ENCODE measurements at places on chromosomes 6 and 20.

GRCh38 chr6:30724906-30725667, 4.9 kb downstream of the TUBB start:
- no peak for DNase-seq

DNA sequence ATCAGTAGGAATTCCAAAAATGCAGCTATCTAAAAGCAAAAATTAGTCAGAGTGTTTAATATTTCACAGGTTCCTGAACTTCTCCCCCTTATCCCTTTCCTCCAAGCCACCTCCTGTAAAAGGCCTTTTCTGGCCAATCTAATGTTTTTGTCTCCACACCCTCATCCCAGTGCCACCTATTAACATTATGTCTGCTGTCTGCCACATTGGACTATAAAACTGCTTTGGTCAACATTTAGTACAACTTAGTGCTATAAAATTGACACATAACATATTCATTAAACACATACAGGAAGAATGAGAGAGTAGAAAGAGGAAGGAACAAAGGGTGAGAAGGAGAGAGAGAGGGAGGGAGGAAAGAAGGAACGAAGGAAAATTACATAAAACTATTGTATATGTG, 47.7 kb downstream of the MMUT start:
- no peak for DNase-seq

DNA sequence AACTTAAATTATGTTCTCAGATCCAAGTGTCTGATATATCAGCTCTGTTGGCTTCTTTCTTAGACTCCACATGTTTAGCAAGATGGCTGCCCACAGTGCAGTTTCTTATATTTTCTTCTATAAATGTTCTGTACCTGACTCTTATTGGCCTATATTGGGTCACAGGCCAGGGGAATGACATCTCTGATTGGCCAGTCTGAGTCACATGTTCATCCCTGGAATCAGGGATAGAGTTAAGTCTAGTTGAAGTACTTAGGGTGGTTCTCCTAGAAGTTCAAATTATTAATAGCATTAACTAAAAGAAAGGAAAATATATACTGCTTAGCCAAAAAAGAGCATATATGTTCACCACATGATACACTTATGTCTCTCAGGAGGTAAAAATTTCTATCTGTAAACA, 105.3 kb upstream of the SLC22A16 start:
- DNase-seq, result no peak

- no peak for DNase-seq
These were observed 263.0 kb downstream of the FOXC1 start for GRCh38 chr6:1872649-1873131.

- no peak for DNase-seq
These were observed 60.9 kb downstream of the EPHA7 start for GRCh38 chr6:93358435-93358834.

GRCh38 chr20:11020712-11021111, 346.9 kb upstream of the JAG1 start:
- DNase-seq, result no peak

DNA sequence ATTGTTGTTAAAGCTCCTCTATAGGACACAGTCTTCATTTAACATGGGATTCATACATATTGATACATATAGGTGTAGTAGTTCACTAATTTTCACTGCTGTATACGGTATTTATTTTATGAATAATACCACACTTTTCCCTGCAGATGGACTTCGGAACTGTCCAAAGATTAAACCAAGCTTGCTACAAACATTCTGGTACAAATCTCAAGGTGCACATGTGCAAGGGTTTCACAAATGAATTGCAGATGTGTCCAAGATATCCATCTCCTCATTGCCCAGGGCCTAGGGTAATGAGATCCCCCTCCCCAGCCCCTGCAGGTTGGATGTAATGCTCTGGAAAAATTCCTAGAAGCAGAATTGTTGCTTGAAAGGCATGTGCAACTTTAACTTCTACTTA, 31.4 kb downstream of the DTNBP1 start:
- DNase-seq, result no peak

- DNase-seq, result no peak
These were observed 41.9 kb upstream of the CTNNBL1 start for GRCh38 chr20:37651932-37652331.

GRCh38 chr6:125346926-125347563, 45.3 kb upstream of the HDDC2 start:
- no peak for DNase-seq

DNA sequence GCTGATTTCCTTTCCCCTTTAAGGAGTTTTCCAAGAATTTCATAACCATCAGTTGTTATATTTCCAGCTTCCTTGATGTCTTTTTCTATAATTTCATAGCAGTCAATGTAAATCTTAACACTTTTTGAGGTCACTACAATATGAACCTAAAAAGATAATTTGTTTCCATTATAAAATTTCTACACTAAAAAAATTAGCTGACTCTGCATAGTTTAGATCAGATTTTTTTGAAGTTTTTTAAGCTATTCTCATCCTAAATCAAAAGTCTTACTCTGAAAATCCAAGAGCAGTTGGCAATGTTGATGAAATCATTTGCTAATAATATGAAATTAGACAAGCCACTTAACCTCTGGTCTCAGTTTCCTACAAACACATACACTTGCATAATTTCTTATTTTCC, 96.8 kb downstream of the COL12A1 start:
- DNase-seq, result no peak

- DNase-seq, result no peak
These were observed 764.8 kb upstream of the ADGRB3 start for GRCh38 chr6:67870321-67870720.

GRCh38 chr6:136351518-136352110, 62.0 kb upstream of the BCLAF1 start:
- no peak for DNase-seq

Measured in effector CD8-positive, alpha-beta T cell (primary cell).